Neural progenitor cell (in vitro differentiated cells): ENCODE measurements at places on chromosomes 1 and 21.

DNA sequence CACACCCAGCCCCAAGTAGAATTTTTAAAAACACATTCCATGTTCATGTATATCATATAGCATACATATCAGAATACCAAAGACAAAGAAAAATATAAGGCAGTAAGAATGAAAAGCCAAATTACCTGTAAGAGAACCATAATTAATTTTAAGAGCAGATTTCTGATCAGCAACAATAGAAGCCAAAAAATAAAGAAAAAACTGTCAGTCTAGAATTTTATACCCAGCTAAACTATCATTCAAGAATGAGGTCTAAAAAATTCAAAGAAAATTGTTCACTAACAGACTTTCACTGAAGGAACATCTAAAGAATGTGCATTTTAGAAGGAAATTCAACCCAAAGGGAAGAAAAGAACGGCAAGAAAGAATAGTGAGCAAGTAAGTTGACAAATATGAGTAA is 10.6 kb upstream of the FUCA1 start:
- no peak for DNase-seq

DNA sequence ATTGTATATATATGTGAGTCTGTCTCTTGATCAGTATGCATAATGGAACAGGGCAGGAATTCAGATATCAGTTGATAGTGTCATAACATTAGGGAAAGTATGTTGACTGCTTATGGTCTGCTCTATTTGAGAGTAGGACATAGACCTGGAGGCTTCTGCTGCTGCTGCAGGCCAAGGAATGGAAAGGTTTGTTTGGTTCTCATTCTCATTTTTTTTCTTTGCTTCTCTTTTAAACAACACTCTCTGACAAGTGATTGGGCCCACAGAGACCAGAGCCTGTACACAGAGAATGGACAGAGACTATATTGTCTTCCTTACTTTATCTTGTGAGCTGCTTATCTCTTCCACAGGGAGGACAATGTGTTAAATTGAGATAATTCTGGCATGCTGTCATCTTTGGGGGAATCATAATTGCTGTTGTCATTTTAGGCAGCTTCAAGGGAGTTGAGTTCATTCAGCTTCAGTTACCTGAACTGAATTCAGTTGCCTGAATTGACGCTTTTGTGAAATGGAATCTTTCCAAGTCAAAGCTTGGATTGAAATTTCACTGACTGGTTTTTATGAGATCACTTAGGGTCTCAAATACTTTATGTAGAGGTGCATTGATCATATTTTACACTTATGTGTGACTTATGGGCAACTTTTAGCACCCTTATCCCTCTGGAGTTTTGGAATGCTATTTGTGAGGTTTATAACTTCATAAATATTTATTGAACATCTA is 16.9 kb downstream of the CAP1 start:
- no peak for DNase-seq

GRCh38 chr1:94321662-94322061 is 84.3 kb upstream of the ARHGAP29 start:
- DNase-seq: no peak

DNA sequence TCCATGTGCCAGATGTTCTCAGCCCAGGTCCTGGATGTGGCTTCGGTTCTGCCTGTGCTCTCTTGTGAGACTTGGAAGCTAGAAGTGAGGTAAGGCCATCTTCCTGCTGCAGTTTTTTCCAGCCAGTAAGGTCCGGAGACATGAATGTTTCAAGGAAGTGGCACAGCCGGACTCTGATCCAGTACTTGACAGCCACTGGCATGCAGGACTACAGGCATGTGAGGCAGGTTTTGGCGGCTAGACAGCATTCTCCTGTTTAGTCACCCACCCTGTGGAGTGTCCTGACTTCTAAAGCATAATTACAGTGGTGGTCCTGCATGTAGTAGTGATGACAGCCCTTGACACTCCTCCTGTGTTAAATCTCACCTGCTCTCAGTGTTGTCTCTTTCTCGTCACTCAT is 72.3 kb downstream of the TNFSF4 start:
- DNase-seq: no peak

- DNase-seq: no peak
Observed at GRCh38 chr1:205441318-205441633, 14.6 kb downstream of the BLACAT1 start.

DNA sequence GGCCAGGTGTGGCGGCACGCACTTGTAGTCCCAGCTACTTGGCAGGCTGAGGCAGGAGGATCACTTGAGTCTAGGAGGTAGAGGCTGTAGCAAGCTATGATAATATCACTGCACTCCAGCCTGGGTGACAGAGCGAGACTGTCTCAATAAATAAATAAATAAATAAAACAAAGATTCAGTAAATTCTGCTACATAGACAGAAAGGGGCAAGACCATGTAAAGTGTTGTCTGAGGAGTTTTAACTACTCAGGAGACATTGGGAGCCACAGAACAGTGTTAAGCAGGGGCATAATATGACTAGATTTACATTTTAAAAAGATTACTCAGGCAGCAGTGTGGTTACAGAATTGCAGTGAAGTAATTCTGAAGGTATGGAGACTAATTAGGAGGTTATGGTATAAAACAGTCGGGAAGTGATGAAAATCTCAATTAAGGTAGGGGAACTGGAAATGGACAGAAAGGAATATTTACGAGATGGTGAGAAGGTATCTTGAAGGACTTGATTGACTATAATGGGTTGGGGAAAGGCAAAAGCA is 94.7 kb downstream of the ATP1B1 start:
- DNase-seq: no peak

DNA sequence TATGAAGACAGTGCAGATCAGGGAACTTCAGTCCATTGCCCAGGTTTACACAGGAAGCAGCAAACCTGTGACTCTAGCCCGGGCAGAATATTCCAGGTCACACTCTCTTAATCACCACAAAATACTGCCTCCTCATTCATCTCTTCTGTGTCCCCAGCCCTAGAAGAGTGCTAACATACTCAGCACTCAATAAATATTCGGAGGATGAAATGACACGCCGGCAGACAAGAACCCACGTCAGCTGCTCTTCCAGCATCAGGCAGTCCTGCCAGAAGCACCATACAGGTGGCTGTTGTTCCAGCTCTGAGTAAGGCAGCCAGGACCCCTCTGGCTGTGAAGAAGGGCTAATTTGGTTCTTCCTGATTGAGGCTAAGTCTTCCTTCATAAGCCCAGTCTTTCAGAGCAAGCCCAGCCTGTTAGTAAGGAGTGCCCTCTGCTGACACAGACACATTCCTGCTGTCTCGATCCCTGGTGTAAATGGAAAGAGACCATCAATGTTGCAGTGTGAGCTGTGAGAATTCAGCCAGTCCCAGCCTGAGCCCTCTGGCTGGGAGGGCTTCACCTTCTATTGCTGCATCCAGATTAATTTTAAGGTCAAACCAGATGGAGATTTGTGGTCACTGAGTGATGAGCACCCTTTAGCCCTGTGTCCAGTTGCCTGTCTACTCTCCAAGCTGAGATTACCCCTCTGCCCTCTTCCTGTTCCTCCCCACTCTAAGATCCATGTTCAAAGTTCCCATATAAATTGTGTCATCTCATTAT is 45.0 kb upstream of the KIRREL1 start:
- peak; percentile 85 for DNase-seq

- DNase-seq: no peak
Observed at GRCh38 chr1:166172106-166172505, 5.3 kb upstream of the FAM78B start.

DNA sequence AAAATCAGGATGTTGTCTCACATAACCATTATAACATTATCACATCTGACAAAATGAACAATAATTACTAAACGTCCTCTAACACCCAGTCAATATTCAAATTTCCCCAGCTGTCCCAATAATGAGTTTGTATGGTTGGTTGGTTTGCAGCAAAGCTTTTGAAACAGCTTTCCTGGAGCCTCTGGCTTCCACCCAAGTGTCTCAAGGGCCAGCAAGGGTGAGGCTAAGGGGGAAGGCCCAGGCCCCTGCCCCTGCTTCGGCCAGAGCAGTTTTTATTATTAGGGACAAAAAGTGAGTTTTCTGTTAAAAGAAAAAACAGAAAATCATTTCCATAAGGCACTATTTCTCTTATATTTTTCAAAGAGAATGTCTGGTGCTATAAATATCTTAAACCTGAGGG is 19.1 kb upstream of the AVPR1B start:
- no peak for DNase-seq

DNA sequence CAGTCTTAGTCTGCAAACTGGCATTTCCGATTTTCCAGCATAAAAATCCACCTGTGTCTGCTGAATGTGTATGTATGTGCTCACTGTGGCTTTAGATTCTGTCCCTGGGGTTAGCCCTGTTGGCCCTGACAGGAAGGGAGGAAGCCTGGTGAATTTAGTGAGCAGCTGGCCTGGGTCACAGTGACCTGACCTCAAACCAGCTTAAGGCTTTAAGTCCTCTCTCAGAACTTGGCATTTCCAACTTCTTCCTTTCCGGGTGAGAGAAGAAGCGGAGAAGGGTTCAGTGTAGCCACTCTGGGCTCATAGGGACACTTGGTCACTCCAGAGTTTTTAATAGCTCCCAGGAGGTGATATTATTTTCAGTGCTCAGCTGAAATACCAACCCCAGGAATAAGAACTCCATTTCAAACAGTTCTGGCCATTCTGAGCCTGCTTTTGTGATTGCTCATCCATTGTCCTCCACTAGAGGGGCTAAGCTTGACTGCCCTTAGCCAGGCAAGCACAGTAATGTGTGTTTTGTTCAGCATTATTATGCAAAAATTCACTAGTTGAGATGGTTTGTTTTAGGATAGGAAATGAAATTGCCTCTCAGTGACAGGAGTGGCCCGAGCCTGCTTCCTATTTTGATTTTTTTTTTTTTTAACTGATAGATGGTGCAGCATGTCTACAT is 2.5 kb upstream of the OLFML3 start:
- peak; percentile 77 for DNase-seq

DNA sequence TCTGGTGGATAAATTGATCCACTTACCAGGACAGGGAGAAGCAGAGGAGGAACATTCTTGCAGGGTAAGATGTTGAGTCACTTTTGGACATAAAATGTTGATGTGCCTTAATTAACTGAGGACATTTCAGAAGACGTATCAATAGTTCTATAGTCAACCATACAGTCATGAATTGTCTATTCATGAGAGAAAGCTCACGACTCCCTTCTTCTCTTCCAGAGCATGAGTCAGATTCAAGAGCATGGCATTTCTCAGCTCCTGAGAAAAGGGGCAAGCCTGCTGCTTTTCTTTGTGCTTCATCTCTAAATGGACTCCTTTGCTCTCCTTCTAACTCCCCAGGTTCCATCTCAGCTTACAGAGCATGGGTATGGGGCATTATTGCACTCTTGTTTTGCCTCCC is 55.7 kb downstream of the ADGRL4 start:
- peak; percentile 8 for DNase-seq

- no peak for DNase-seq
Observed at GRCh38 chr1:236021424-236022135, 43.3 kb downstream of the NID1 start.

- DNase-seq: no peak
Observed at GRCh38 chr1:155083865-155084721, 5.5 kb downstream of the EFNA3 start.

DNA sequence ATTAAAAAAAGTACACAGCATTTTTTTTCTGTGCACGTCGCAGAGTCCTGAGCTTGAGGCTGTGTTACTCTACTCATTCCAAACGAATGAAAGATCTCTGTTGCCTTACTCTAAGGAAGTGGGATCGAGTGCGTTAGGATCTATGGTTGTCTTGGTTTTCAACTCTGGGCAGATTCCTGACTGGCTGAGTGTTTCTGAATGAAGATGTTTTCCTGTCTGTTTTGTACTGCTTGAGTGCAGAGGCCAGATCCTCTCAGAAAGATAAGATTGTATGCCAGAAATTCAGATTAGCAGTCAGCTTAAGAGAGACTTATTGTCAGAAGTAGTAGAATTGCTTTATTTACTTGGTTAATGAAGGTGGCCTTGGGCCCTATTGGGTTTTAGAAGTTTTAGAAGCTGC is 14.0 kb downstream of the PLA2G2E start:
- DNase-seq: no peak

DNA sequence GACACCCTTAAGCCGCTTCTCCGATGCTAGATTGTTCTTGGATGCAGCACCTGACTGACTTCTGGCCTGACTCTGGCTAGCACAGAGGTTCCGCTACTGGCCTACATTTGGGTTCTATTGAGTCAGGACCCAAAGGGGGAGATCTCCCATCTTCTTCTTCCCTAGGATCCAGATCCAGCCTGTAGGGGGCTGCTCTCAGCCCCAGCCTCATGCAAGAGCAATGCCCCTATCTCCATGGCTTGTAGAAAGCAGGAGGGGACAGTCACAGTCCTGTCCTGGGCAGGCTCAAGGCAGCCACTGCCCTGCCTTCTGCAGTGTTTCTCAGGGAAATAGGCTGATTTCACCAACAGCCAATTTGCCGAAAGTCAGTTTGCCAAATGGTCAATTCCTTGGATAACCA is 6.3 kb upstream of the ADAR start:
- peak; percentile 10 for DNase-seq

- DNase-seq: no peak
Observed at GRCh38 chr1:230301822-230302221, 124.3 kb downstream of the PGBD5 start.

- no peak for DNase-seq
Observed at GRCh38 chr1:165826565-165827267, 698 bp upstream of the UCK2 start.
